Gastroesophageal sphincter (tissue), 4 donors: ENCODE measurements at places on chromosomes 6 and 20. TPM values are rescaled to one million over a fixed set of nuclear protein-coding genes. Genes with fewer than 3 reads are reported as not detected.

GSTA4 gene
- total RNA-seq = 40.4 TPM

CLVS2 gene
- 0.27 TPM for total RNA-seq

GRCh38 chr6:2718334-2719092, 32.2 kb downstream of the MYLK4 start:
- no peak for ATAC-seq

DNA sequence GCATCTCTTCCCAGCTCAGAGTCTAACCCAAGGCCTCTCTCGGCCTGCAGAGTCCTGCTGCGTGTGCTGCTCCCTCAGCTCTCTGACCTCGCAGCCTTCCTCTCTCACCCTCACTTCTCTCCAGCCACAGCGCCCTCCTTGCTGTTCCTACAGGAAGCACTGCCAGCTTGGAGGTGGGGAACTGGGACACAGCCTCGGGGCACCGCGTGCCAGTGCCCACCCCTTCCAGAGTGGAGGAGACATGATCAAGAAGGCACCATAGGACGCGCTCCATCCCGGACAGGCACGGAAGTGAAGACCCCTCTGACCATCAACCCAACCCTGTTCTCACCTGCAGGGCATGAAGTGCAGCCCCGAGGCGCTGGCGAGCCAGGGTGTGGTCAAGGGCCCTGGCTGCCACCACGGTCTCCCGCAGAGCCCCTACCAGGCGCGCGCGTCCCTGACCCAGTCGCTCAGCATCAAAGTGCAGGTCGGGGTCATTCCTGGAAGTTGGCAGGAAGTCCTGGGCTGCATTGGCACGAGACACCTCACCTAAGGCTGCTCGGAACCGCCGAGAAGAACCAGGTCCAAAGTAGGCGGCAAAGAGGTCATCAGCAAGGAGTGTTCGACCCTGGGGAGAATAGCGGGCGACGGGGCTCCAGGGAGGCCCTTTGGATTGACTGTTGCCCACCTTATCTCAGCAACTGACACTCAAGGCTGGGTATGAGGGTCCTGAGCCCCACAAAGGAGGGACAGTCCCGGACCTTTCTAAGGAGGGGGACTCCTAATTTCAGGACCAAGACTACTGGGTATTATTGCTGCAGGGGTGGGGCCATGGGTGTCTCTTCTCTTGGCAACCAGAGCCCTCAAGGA, 1.3 kb downstream of the VWA7 start:
- no peak for ATAC-seq

DNA sequence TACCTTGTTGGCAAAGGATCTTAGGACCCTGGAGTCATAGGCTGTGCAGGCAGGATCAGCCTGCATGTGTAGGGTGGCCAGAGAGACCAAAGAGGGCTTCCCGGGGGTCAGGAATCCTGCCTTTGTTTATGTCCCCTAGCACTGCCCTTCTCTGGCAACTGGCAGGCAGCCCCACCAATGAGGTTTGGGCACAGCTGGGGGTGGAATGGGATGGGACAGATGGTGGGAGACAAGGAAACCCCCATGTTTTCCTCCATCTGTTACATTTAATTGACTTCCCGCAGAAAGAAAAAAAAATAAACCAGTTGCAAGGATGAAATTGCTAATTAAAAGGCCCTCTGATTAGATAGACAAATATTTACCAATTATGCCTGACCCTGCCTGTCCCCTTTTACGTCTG, 27.6 kb downstream of the CD40 start:
- no peak for ATAC-seq

DNA sequence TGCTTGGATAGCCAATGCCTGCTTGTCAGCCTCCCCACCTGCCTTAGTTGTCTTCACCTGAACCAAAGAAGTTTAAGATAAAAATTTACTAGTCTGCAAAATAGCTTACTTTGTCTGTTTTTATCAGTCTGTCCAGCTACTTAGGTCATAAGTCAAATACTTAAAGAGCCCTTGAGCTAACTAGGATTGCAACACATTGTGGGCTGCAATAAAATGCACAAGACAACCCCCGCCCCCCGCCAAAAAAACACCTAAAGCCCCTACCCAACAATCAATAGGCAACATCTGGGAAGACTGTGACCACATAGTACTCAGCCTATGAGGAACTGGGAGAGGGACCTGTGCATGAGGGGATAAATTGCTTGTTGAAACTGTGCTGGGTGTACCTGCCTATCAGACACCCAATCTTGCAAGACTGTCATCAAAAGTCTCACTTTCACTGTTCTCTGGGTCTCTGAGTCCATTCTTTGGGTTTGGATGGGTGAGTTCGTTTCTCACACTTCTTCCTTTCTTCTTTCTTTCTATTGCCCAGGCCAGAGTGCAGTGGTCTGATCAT, 27.3 kb upstream of the ABCC10 start:
- no peak for ATAC-seq

DNA sequence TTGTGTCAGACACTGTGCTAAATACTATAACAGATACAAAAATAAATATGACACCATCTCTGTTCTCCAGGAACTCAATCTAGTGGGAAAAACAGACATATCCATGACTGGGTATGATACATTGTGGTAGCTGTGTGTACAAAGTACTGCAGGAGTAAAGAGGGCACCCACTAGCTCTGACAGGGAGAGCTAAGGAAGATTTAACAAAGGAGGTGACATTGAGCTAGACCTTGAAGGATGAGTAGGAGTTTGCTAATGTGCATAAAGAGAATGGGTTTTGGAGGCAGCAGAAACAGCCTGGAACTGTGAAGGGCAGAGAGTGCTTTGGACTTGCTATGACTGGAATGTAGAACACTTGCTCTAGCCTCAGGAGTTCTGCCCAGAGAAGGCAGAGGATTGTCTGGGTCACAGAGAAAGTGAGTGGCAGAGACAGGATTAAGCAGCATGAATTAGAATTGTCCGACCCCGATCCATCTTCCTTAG, 14.4 kb downstream of the MMP24 start:
- no peak for ATAC-seq

- ATAC-seq = no peak
These were observed 5.5 kb upstream of the TBC1D32 start for GRCh38 chr6:121339639-121340226.
